ENCODE measurements at places on chromosomes 12 and 14.

DNA sequence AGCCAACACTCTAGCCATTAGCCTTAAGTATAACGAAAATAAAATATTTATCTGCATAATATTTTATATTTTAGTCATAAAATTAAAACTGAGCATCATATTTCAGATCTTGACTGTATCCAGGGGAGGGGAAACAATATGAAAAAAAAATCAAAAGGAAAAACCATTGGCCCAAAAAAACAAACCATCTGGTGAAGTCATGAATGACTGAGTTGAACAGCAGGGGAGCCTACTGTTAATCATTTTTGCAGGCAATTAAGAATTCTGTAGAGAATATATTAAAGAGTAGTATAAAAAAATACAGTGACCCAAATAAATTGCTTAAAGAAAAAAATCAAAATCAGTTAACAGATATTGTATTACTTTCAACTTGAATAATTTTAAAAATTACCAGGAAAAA lies 224.8 kb downstream of the C12orf50 start:
- no peak for DNase-seq

GRCh38 chr12:56522411-56523193 lies 982 bp downstream of the RBMS2 start:
- DNase-seq = no peak

- no peak for DNase-seq
Measured at GRCh38 chr14:90642244-90642717, 173.9 kb downstream of the TTC7B start.

- no peak for DNase-seq
Measured at GRCh38 chr12:80193865-80194264, 94.5 kb downstream of the OTOGL start.
